ENCODE measurements at places on chromosomes 2 and 18.

- no peak for DNase-seq
Measured at GRCh38 chr2:168294409-168294808, 47.0 kb upstream of the STK39 start.

- DNase-seq = no peak
Measured at GRCh38 chr2:238220892-238221521, 17.5 kb upstream of the ILKAP start.

- no peak for DNase-seq
Measured at GRCh38 chr2:159134979-159135378, 151.5 kb downstream of the WDSUB1 start.

GRCh38 chr2:144227427-144228105, 292.4 kb downstream of the ZEB2 start:
- DNase-seq = no peak

GRCh38 chr2:88656690-88657089, 29.4 kb upstream of the EIF2AK3 start:
- no peak for DNase-seq

GRCh38 chr2:146633159-146633558, 1211.7 kb upstream of the ACVR2A start:
- DNase-seq = no peak

GRCh38 chr2:137959166-137959565, 5.1 kb upstream of the HNMT start:
- DNase-seq = no peak

DNA sequence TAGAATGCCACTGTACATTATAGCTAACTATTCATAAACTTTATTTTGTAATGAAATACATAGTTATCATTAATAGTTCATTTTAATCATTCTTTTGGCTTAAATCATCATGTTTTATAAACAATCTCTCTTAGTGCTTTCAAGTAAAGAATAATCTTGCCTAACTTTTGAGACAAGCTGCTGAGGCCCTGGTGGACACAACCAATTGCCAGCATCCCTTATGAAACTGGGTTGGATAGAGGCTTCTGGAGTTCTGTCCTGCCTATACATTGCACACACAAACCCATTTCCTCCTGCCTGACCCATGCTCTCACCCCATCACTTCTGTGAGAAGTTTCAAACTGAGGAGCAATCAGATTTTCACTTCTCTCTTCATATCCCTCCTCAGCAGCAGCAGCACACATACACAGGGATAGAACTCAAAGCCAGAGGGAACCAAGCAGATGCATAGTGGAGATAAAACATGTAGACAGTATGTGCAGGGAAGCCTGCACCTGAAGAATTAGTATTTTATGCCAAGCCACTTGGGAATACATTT, 450.0 kb upstream of the SLC14A2 start:
- DNase-seq = no peak

DNA sequence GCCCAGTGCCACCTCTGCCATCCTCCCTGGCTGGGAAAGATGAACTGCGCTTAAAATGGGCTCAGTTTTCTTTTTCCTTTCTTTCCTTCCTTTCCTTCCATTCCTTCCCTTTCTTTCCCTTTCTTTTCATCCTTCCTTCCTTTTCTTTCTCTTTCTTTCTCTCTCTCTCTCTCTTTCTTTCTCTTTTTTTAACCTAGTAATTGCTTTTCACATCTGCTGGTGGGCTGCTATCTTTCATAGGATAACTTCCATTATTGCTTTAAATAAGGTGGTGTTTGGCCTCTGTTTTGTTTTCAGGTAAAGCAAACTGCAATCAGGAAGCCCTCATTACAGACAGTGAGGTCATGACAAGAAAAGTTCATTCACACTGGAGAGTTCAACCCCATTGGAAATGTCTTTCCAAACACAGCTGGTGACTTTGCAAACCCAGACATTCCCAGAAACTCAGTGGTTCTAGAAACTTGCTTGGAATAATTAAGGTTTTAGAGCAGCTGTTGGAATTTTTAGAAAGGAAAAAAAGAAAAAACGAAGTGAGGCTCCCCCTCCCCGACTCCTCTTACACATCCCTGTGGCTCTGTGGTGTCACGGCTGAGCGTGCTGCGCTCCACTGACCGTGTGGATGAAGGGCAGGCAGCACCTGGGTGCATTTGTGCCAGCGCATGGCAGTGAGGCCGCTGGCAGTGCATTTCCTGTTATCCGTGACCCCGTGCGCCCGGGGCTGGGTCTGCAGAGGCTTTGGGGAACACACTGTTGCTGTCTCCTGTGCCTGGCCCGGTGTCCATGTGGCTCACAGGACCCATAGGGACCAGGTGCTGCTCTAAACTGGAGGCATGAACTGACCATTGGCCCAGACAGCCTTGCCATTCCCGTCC, 76.9 kb downstream of the MBP start:
- DNase-seq = no peak

DNA sequence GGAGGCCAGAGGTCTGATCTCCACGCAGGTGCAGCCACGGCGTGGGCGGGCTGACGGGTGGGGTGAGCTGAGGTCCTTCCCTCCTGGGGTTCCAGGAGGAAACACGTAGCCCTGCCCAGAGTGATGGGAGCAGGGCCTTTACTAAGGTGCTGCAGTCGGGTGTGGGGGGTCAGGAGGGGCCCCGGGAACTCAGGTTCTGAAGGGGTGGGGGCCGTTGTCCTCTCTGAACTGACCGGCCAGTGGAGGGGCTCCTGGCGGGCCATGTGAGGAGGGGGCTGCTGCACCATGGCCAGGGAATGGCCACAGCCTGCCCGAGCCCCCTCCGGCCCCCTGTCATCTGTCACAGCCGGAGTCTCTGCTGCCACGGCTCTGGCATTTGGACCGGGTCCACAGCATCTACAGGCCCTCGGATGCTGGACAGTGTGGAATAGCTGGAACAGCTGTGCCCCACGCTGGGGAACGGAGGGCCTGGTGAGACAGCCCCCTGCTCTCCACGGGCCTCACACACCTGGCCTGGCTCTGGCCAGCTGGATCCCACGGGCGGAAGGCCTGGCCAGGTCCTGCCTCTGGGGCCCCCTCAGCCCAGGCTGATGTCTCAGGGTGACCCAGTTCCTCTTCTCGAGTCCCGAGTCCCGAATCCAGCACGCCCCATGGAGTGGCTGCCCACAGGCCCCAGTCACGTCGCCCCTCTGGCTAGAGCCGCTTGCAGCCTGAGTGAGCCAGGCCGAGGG, 145.6 kb upstream of the GPC1 start:
- DNase-seq = no peak

GRCh38 chr2:78568782-78569373, 456.6 kb upstream of the REG3G start:
- DNase-seq = no peak

DNA sequence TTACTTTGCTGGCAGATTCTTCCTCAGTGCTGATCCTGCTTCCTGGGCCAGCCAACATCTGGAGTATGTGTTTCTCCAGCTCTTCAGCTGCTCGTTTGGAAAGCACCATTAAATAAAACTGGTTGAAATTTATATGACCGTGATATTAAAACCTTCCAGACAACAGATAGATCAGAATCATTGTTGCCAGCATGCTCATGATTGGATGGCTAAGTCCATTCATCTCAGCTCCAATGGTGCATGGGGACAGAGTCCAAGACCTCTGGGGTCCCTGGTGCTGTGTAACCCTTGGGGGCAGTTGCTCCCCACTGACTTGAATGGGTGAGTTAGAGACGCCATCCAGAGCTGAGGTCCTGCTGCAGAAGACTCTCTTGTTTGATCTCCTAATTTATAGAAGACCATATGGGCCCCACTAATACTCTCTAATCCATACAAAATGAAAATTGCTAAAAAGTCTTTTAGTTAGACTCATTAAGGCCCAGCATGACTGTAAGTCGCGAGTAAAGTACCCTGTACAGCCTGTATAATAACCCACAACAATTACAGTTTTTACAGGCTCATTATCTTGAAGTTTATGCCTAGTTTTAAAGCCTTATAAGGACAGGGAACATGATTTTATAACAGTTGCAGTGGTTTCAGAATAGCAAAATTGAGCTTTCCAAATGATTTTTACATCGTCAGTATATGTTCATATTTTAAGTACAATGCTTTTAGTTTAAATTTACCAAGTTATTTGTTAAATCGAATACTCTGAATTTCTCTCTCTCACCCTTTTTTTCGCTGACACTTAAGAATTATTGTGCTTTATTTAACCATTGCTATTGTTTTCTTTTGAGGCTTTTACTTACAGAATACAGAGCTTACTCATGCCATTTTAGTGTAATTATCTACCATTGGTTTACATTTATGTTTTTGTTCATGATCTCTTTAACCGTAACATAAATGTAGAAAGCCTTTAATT, 60.0 kb downstream of the CABLES1 start:
- no peak for DNase-seq

DNA sequence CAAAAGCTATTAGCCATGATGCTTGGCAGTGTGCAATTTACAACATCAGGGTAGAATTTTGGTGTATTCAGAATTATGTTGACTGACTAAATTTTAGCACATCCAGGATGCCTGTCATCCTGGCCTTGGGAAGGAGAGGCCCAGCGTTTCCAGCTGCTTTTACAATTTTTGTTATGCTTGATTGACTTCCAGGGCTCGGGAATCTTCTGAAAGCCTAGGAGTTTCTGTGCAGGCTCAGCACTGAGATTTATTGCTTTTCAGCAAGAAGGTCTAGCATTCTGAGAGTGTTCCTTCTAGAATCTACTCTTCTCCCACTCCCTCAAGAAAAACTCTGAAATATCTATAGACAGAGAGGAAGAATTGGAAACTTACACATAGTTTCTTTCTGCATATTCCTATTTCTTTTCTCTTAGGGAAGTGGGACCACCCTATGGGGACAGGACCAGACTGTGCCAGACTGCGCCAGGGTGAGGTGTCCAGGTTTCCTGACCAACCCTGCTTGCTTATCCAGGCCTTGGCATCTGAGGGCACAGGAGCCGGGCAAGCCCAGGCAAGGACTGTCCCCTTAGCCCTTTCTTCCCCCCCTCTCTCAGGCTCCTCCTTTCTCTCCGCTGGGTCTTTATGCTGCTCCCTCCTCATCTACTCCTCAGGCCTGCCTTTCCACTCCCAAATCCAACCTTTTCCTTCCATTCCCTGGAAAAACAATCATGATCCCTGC, 26.9 kb downstream of the MAIP1 start:
- no peak for DNase-seq

DNA sequence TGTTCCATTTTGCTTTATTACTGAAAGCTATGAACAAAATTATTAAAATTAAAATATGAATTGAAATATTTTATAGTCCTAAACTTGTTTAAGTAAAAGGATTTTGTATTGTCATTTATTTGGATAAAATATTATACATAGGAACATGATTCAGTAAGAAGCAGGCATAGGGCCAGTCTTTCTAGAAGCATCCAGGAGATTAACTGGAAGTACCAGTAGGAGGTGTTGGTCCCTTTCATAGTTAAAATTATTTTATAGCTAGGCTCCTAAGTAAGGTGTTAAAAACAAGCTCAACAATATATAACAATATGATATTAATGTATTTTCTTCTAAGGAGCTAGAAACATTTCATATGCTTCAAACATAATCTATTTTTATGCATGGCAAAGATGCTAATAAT, 43.7 kb downstream of the FIGN start:
- DNase-seq = no peak

GRCh38 chr2:145597809-145598208, 1077.9 kb upstream of the ZEB2 start:
- peak; percentile 78 for DNase-seq

GRCh38 chr2:105761931-105762515, 17.3 kb downstream of the NCK2 start:
- DNase-seq = no peak

DNA sequence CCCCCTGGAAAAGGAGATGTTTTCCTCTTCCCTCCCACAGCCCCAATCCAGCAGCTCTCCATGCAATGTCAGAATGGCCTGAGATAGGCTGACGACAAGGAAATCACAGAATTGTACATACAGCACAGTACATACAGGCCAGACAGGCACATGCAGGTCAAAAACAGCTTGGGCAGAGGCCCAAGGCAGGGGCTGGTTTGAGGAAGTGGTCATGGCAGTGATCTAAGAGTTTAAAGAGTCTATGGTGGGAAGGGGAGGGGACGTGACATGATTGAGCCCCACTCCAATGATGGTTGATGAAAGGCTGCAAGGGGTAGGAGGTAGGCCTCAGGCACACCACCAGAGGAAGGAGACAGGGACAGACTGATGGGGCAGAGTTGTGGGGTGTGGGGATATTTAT, 4.3 kb downstream of the DCTN1 start:
- no peak for DNase-seq

DNA sequence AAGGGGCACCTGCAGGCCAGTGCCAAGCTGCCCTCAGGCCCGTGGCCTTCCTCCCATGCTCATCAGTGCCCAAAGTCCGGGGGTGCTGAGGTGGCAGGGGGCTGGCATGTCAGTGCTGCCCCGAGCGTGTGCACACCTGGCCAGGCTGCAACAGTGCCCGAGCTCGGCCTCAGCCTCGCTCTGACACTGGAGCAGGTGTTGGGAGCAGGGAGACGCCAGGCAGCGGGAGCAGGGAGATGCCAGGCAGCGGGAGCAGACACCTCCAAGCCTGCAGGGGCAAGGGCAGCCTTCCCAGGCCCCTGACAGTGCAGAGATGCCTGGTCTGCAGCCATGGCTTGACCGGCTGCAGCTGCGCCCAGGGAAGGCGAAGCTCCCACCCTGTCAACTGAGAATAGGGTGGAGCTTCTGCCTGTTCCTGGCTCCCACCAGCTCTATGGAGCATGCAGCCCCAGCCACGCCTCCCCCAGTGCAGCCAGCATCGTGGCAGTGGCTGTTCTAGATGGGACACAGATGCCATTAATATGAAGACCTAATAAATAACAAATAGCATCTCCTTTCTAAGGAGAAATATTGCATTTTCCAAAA, 82.4 kb downstream of the DTNB start:
- no peak for DNase-seq

- DNase-seq = no peak
Measured at GRCh38 chr18:58025733-58026132, 18.3 kb upstream of the NEDD4L start.

GRCh38 chr2:227460070-227460485, 11.9 kb upstream of the AGFG1 start:
- peak; percentile 48 for DNase-seq

DNA sequence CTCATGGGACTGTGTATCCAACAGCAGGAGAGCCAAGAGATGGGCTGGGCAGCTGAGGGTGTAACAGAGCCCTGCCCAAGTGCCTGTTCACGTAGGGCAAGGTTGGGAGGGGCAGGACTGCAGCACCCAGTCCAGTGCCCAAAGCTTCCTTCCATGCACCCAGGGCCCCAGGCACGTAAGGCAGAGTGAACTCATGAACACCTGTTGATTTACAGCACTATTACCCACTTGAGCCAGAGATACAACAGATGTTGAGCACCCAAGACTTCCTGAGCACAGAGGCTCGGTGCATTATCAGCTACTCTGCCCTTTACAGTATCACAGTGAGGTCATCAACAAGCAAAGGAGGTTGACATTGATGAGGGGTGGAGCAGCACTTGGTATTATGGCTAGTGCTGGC, 50.2 kb upstream of the FHL2 start:
- DNase-seq = no peak

- DNase-seq = peak; percentile 6
Measured at GRCh38 chr2:187574969-187575750, 20.9 kb upstream of the TFPI start.

DNA sequence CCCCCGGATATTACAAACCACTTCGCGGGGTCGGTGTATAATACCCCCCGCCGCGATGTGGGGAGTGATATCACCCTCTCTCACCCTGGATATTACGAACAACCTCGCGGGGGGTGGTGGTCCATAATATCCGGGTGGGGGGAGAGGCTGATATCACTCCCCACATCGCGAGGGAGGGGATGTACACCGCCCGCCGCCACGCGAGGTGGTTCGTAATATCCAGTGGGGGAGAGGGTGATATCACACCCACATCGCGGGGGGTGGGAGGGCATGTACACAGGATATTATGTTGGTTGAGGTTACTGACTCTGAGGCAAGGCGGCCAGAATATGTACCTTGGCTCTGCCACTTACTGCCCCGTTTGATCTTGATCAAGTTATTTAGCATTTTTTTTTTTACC, 14.8 kb upstream of the CWC22 start:
- no peak for DNase-seq
